PC-3 (cell line): ENCODE measurements at places on chromosomes 16 and 17. TPM values are rescaled to one million over a fixed set of nuclear protein-coding genes. Genes with fewer than 3 reads are reported as not detected.

GRCh38 chr17:78475211-78475610, 96.8 kb downstream of the PGS1 start:
- H3K27ac ChIP-seq, result no peak overlapping the region
- no peaks in the 10 kb centered on the region for H3K4me1 ChIP-seq
- no peak overlapping the region for H3K4me3 ChIP-seq

SPATA22 gene
- total RNA-seq, result 1.8 TPM in 1 of 2 replicates, not detected in the other

ITGAL gene
- total RNA-seq, result not detected in 2 replicates

DNA sequence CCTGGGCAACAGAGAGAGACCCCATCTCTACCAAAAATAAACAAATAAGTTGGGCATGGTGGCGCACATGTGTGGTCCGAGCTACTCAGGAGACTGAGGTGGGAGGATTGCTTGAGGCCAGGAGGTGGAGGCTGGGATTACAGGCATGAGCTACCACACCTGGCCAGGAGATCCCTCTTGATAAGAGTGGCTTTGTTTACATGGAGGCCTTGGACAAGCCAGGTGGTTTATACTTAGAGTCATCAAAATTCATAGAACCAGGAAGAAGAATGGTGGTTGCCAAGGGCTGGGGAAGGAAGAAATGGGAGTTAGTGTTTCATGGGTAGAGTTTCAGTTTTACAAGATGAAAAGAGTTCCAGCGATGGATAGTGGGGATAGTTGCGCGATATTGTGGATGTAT, 8.8 kb upstream of the ZFP1 start:
- no peaks in the 10 kb centered on the region for H3K4me1 ChIP-seq
- no peak overlapping the region for H3K4me3 ChIP-seq
- H3K36me3 ChIP-seq, result no peaks in the 10 kb centered on the region
- no peaks in the 10 kb centered on the region for H3K27me3 ChIP-seq

GRCh38 chr17:72056727-72057290, 64.0 kb upstream of the SOX9 start:
- H3K4me1 ChIP-seq, result no peaks in the 10 kb centered on the region
- no peak overlapping the region for H3K4me3 ChIP-seq
- H3K36me3 ChIP-seq, result no peaks in the 10 kb centered on the region
- DNase-seq, result no peak
- H3K27ac ChIP-seq, result no peak overlapping the region

LRRC46 gene
- total RNA-seq, result 0.44 and 1.2 TPM in 2 replicates

PRR35 gene
- total RNA-seq, result not detected in 2 replicates

DNAJC7 gene
- total RNA-seq, result 60.1 and 76.3 TPM in 2 replicates
